ENCODE measurements at places on chromosomes 11 and 22.

GRCh38 chr11:133896028-133896427 is 50.7 kb upstream of the SPATA19 start:
- no peak for DNase-seq

GRCh38 chr11:8241373-8242117 is 22.1 kb downstream of the LMO1 start:
- no peak for DNase-seq

DNA sequence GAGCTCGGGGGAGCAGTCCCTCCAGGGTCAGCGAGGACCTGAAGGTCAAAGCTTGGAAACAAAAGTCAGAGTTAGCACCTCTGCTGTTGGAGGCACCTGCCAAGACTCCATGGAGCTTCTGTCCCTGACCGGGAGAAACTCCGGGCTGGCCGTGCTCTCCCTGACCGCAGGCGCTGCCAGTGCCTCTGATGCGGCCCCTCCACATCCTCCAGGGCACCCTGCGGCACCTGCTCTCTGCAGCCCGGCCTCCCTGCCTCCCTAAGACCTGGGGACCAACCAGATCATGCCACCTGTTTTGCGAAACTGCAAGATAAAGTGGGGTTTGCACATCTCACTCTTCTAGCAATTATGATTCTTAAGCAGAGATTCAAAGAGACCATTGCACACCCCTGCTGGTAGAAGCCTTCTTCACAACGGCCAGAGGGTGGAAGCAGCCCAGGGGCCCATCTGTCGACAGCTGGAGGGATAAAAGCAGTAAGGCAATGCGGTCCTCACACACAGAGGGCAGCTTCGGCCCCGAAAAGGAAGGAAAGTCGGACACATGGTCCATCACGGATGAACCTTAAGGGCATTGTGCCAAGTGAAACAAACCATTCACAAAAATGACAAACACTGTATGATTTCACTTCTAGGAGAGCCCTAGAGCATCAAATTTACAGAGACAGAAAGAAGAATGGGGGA is 477.1 kb downstream of the BRD1 start:
- DNase-seq: no peak

GRCh38 chr11:1049911-1050580 is 13.5 kb upstream of the MUC6 start:
- no peak for DNase-seq

- no peak for DNase-seq
Observed at GRCh38 chr11:11960687-11961086, 47.7 kb downstream of the DKK3 start.

DNA sequence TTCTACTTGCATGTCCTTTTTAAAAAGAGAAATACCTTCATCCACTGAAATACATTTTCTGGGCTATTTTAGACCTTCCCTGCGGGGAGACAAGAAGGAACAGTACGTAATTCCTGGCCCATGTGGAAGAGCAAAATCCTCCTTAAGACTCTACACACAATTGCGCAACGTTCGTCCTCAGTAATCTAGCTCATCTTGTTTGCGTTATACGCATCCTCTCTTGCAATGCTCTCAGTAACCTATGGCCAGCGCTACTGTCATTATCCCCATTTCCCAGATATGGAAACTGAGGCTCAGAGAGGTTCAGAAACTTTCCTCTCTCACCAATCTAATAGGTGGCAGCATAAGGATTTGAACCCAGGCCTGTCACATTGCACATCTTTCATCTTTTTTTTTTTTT is 54.6 kb downstream of the RPUSD4 start:
- no peak for DNase-seq

GRCh38 chr11:73239111-73239521 is 21.0 kb downstream of the P2RY2 start:
- no peak for DNase-seq

- no peak for DNase-seq
Observed at GRCh38 chr22:27751277-27752070, 50.1 kb downstream of the MN1 start.

- no peak for DNase-seq
Observed at GRCh38 chr11:115396533-115396932, 107.7 kb downstream of the CADM1 start.

DNA sequence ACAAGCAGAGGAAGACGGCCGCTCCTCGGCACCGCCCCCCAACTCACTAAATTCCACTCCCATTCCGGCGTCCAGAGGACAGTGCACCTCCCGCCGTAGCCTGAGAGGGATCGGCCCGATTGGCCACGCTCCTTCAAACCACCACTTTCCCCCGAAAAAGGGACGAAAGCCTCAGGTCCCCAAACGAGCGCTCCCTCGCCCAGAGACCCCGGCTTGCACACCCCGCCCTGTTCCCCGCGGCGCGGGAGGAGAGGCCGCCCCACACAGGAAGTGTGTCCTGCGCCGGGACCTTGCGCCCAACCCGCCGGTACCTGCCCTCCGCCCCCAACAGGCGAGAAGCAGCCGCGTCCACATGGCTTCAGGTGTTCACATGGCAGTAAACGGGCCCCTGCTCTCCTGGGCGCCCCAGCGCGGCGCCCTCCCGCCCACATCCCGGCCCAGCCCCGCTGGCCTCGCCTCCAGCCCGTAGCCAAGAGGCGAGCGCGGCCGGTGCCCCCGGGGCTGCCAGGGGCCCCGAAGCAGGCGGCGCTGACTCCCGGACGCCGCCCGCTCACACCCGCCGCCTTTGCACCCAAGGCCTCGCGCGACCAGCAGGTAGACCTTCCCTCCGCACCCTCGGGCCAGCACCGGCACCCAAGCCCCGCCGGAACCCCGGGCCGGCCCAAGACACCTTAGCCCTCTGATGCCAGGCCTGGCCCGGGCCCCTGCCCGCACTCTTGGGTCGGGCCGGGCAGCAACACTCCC is 849 bp downstream of the TCF20 start:
- peak; percentile 64 for DNase-seq

- peak; percentile 20 for DNase-seq
Observed at GRCh38 chr11:111429066-111429506, 50.0 kb upstream of the POU2AF1 start.

DNA sequence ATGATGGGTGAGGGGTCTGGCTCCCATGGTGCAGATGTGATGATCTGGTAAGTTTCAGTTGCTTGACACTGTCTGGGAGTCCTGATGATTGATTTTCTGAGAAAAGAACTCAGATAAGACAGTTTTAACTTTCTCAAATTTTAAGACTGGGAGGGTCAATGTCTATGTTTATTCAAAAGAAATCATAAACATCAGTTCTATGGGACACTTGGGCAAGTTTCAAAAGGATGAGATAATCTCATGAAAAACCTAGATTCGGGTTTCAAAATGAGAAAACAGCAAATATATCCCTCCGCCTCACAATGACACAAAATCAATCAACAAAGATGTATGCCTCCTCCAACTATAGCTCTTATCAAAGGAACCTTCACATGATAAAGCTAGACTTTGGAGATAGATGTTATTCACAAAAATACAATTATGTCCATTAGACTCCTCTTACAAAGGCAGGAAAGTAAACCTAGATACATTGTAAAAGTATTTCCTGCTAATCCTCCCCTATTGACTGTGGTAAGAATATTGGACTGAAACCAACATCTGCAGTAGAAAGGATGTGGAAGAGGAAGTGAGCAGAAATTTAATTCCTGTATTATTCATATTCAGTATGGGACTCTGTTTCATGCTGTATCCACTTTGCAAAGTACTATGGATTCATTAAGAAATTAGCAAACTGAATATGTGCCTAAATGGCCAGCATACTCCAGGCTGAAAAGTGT is 21.6 kb downstream of the SVIP start:
- no peak for DNase-seq

DNA sequence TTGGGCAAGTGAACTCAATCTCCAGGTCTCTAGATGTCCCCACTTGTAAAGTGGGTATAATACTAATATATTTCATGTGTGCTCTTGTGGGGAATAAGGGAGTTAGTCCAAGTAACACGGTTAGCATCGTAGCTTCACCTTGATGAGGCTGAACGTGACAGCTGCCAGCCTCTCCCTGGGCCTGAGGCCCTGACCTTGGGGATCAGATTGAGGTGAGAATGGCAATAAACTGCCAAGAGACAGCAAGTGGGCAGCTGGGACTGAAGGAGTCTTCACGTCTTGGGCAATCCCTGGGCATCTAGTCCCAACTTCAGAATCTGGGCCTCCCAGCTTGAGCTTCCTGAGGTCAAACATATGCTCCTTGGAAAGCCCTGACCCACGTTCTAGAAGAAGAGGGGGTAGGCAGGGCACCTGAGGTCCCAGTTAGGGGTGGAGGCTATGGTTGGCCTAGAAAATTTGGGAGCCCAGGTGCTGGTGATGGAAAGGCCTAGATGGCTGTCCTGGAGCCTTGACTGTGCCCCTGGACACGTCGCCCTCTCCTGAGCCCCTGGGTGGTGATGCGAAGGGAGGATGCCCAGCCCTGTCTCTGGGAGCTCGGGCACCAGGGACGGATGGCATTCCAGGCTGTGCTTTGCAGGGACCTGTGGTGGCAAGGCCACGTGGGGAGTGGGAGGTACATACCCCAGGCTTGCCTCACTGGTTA is 23.4 kb downstream of the ADAMTS15 start:
- DNase-seq: no peak

DNA sequence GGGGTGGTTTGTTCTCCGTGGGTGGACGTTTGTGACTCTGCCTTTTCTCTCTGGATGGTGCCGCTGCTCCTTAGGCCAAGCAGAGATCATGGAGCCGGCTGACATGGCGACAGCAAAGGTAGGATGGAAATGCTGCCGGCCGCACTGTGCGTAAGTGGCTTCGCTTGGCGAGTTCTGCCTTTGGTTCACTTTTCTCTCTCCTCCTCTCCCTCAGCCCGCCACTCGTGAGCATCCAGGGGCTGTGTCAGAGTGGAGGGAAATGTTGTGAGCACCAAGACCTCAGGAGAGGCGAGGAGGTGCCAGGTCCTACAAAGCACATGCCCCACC is 80.5 kb downstream of the GRAMD1B start:
- DNase-seq: no peak

DNA sequence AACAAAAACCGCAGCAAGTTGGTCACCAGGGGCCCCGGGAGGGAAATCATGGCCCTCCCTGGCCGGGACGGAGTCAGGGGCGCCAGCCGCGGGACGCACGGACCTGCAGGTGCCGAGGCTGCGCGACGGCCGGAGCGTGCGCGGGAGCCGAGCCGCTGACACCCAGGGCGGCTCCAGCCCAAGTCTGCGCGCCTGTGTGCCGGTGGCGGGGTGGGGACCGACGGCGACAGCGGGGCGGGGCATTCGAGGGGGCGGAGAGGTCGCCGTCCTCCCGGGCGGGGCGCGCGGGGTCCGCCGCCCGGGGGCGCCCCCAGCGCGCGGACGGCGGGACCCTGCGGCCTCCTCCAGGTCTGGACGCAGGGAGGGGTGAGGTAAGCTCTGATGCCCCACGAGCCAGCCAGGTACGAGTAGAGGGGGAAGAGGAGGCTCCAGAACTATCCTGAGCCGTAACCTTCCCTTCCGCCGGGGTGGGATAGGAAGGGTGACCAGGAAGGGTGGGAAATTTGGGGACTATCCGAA is at the start of gene ESAM:
ESAM (minus strand) TSS at position 186 of the 519 bp plus-strand sequence; CDS start at position 50, 136 bp downstream.
- DNase-seq: peak; percentile 50

- DNase-seq: no peak
Observed at GRCh38 chr11:111923351-111923788, 4.7 kb downstream of the C11orf52 start.

GRCh38 chr11:4183410-4184057 is 88.9 kb downstream of the RRM1 start:
- DNase-seq: no peak

DNA sequence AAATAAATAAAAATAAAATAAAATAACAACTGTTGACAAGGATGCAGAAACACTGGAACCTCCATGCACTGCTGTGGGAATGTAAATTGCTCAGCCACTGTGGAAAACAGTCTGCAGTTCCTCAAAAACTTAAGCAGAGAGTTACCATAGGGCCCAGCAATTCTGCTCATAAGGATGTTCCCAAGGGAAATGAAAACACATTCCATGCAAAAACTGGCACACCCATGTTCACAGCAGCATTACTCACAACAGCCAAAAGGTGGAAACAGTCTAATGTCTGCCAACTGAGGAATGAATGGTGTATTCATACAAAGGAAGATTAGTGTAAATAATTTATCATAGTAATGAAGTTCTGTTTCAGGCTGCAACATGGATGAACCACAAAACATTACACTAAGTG is 3.2 kb upstream of the KRTAP5-10 start:
- DNase-seq: no peak

- DNase-seq: no peak
Observed at GRCh38 chr11:126348806-126349582, 6.5 kb upstream of the ST3GAL4 start.

DNA sequence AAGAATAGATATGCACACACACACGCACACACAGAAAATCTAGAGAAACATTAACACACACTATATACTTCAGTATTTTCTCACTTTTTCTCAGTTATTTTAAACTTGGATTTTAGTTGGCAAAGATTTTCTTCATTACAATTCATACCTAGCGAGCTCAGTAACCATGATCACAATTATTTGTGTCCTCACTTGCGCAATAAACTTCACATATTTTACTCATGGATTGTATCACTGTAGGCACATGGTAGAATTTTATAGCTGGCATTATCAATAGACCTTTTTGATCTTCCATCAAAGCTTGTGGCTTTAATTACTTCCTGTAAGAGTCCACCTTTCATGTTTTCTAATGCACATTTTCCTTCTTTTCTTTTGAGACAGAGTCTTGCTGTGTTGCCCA is 4.8 kb upstream of the XKR3 start:
- DNase-seq: no peak

DNA sequence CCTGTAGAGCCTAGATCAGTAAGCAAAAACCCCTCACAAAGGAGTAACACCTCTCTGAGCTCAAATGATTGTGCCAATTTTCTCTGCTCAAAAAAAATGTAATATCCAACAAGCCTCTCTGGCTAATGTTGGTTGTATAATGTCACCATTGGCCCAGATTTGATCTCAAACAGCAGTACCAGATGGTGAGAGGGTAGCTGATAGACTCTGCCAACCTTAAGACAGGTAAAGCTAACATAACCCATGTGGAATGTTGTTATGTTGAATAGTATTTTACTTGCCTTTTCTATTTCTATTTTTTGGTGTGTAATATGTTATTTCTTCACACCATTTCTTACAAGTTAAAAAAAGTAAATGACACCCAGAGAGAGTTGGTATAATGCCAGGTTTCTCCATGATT is 166.7 kb upstream of the GUCY1A2 start:
- DNase-seq: no peak

- no peak for DNase-seq
Observed at GRCh38 chr11:116614306-116615210, 158.2 kb downstream of the BUD13 start.

GRCh38 chr11:20093775-20094174 is 66.5 kb downstream of the DBX1 start:
- no peak for DNase-seq

GRCh38 chr11:72451831-72452376 is 17.6 kb upstream of the CLPB start:
- no peak for DNase-seq

All from effector CD4-positive, alpha-beta T cell (primary cell).